Hematopoietic multipotent progenitor cell treated with erythropoietin and hydrocortisone succinate and interleukin-3 and kit ligand, for 8 days (in vitro differentiated cells): ENCODE measurements at places on chromosomes 1 and 21.
A peak's percentile ranks its signal among the peaks of the same experiment; 100 is the strongest.

GRCh38 chr1:221734187-221734586 is 7.7 kb downstream of the DUSP10 start:
- no peak for DNase-seq

GRCh38 chr1:40612345-40612831 is 53.1 kb downstream of the RIMS3 start:
- DNase-seq, result peak; percentile 84

GRCh38 chr1:15158506-15159165 is 5.1 kb downstream of the TMEM51 start:
- no peak for DNase-seq

DNA sequence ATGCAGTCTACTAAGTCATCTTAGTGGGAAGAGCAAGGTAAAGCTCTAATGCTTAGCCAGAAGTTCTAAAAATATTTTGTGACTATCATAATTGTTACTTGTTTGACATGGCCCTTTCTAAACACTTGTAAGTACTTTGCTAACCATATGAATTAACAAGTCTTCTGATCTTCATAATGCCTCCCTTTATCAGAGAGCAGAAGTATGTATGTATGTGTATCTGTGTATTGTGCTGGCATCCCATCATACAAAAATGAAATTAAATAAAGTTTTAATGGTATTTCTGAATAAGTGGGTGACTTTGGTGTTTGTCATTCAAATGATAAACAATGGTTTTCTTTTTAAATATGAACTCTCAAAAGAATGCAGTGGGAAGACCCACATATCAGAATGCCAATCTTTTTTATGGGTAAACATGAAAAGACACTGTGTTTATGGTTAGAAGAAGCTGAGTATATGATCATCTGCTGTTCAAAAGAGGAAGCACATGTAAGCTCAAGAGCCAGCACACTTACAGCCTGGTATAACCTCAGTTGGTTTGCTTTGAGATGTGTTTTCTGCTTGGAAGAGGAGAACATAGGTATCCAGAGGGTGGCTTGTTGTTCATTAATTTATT is 159.6 kb downstream of the CLEC20A start:
- DNase-seq, result no peak

GRCh38 chr1:181513786-181514297 is 30.5 kb downstream of the CACNA1E start:
- DNase-seq, result no peak

DNA sequence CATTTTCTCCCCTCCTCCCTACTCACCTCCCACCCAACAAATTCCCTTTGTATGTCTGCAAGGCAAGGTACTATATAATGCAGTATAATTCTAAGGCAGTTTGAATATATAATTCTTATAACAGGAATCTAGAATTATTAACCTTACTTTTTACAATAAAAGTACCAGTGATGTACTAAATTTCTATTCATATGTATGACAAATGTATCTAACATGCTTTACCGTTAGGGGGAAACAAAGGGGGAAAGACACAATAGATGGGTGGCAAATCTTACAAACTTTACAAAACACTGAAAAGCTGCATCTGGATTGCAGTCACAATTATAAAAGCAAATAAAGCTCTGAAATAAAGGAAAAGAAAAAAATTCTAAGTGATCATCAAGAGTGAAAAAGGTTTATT is 2.3 kb downstream of the PIK3R3 start:
- DNase-seq, result no peak

DNA sequence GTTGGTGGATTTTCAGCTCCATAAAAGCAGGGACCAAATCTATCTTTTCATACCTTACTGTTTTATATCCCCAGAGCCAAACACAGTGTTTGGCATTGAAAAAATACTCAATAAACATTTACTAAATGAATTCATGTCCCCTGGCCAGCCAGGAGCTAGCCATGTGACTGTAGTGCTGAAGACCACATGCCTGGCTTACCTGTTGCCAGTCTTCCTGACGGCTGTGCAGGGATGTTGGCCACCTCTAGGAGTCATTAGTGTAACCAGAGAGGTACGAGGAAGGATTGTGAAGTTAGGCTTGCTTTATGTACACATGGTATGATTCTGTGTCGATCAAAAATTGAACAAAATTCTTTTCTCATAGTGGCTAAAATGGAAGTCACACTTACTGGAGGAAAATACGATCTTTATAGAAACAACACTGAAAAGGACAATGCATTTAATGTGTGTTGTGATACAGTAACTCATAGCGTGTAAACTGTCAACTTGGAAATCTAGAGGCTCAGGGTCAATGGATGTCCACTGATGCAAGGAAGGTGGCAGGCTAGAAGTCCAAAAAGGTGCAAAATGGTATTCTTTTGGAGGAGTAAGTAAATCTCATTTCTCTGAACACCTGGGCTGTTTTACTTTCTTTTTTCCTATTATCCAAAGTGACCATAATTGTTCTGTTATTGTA is 60.9 kb downstream of the FGGY start:
- DNase-seq, result no peak

DNA sequence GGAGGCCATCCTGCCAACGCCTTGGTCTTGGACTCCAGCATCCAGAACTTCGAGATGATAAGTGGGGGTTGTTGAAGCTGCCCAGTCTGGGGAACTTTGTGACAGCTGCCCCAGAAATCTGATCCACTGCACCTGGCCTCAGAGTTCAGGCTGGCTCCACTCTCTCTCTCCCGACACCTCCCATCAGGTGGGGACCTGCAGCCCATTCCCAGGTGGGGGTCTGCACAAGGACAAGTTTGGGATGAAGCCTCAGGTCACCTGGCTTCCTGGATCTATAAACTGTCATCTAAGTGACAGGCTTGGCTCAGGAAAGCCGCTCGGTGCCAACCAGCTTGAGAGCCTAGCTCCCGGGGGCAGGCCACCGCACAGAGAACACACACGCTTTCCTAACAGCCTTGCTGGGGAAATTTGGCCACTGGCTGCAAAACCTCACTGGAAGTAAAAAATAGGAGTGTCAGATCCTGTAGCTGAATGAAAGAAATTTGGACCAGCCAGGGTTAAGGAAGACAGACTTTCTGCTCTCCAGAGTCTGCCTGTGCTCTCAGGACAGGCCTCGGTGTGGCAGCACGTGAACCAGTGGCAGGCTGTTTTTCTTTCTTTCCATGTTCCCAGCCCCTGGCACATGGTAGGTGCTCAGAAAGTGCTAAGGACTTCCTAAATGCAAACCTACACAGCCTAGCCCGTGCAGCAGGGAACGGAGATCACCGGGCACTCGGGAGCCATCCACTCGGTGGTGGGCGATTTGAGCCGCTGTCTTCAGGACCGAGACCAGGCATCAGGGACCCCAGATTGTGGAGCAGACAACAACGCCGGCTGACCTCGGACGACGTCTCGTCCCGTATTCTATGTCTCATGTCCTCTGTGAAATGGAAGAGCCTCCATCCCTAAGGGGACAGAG is 42.6 kb upstream of the LBR start:
- DNase-seq, result no peak

GRCh38 chr1:78722947-78723346 is 73.3 kb downstream of the IFI44 start:
- DNase-seq, result no peak

GRCh38 chr1:117678246-117678977 is 72.6 kb downstream of the TENT5C start:
- DNase-seq, result no peak

DNA sequence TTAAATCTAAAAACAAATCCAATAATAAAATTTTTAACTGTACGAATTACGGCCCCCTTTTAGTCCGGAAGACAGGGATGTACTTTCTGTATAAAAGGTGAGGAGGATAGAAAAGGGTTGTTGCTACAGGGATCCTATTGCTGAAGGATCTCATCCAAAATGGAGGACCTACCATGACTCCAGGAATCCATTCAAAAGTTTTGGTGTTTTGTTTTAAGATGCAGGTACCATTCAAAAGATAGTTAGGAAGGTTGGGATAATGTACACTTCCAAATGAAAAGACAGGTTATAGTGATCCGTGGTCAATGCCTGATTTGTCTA is 1.3 kb upstream of the ENAH start:
- DNase-seq, result no peak

DNA sequence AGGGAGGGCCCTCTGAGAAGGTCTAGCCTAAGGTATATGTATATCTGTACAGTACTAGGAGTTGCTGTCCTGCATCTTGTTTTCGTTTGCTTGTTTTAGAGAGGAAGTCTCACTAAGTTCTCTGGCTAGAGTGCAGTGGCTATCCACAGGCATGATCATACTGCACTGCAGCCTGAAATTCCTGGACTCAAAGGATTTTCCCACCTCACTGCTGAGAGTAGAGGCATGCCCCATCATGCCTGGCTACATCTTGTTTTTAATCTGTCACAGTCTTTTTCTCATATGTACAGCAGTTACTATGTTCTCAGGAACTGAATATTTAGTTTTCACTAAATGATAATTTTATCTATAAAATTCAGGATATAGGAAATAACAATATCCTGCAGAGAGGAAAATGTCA is 15.3 kb upstream of the PYHIN1 start:
- DNase-seq, result no peak

DNA sequence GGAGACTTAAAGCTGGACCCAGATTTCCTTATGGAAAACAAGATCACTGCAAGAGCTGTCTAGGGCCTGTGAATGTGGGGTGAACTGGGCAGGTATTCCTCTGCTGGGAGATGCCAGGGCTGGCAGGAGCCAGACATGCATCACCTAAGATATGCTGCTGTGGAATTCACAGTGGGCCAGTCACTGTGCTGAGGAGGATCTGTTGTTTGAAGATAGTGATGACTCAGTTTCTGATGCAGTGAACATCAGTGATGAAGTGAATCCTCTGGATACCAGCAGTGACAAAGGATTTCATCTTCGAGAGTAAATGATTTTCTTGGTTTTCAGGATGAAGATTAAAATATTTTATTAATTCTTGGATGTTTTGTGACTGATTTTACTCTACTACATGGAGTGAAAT is 29.9 kb upstream of the CAMSAP2 start:
- peak; percentile 25 for DNase-seq

GRCh38 chr1:54053745-54054437 is 483 bp downstream of the TCEANC2 start:
- DNase-seq, result peak; percentile 41

- DNase-seq, result no peak
Observed at GRCh38 chr21:43850728-43851295, 14.2 kb upstream of the AGPAT3 start.

- peak; percentile 70 for DNase-seq
Observed at GRCh38 chr1:87325982-87326738, 2.5 kb upstream of the LMO4 start.

DNA sequence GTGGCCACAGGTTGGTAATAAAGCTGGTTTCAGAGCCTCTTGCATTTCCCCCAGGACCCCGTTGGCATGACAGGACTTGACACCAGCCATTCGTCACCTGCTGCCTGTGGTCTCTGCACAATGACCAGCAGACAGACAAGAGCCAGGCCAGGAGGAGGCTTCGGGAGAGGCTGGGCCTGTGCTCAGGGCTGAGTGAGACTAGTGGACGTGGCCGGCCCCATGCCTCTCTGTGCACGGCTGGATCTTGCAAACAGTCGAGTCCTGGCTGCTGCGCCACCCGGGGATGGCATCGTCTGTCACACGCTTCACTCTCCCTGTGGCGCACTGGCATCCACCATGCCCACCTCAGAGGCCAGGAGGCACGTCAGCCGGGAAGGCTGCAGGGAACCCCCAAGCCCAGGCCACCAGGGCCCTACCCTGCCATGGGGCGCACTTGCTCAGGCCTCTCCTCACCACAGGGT is 177.4 kb upstream of the ARHGEF16 start:
- no peak for DNase-seq

GRCh38 chr1:50750021-50750619 is 209.9 kb downstream of the FAF1 start:
- peak; percentile 35 for DNase-seq

DNA sequence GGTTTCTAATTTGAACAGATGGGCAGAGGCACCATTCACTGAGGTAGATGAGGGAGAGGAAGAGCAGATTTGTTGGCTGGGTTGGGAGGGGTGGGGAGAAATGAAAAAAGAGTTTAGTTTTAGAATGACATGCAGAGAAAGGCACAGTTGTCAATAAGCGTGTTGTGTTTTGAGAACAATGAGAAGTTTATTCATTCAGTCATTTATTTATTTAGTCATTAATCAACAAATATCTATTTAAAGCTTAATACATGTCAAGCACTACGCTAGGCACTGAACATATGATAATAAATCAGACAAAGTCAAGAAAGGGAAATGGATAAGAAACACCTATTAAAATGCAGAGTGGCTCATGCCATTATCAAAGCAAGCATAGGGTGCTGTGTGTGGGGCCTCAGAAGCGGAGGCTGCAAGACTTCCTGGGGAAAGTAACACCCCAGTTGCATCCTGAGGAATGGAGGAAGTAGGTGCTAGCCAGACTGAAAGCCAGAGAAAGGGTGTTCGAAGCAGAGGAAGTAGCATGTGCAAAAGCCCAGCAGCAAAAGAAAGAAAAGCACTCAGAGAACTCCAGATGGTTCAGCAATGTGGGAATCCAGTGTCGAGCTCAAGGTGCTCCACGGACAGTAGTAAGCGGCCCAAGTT is 114.1 kb downstream of the RNF220 start:
- DNase-seq, result no peak

GRCh38 chr1:95085376-95085775 is 12.6 kb upstream of the ALG14 start:
- peak; percentile 96 for DNase-seq

DNA sequence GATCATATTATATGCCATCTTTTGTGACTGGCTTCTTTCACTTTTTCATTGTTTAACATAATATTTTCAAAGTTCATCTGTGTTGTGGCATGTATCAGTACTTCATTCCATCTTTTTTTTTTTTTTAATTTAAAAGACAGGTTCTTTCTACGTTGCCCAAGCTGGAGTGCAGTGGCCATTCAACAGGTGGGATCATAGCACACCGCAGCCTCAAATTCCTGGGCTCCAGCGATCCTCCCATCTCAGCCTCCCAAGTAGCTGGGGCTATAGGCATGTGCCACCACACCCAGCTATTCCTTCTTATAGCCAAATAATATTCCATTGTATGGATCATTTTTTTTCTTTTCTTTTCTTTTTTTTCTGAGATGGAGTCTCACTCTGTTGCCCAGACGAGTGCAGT is 34.6 kb upstream of the ZNF281 start:
- no peak for DNase-seq

- DNase-seq, result no peak
Observed at GRCh38 chr1:44401256-44402228, 3.5 kb upstream of the RNF220 start.

DNA sequence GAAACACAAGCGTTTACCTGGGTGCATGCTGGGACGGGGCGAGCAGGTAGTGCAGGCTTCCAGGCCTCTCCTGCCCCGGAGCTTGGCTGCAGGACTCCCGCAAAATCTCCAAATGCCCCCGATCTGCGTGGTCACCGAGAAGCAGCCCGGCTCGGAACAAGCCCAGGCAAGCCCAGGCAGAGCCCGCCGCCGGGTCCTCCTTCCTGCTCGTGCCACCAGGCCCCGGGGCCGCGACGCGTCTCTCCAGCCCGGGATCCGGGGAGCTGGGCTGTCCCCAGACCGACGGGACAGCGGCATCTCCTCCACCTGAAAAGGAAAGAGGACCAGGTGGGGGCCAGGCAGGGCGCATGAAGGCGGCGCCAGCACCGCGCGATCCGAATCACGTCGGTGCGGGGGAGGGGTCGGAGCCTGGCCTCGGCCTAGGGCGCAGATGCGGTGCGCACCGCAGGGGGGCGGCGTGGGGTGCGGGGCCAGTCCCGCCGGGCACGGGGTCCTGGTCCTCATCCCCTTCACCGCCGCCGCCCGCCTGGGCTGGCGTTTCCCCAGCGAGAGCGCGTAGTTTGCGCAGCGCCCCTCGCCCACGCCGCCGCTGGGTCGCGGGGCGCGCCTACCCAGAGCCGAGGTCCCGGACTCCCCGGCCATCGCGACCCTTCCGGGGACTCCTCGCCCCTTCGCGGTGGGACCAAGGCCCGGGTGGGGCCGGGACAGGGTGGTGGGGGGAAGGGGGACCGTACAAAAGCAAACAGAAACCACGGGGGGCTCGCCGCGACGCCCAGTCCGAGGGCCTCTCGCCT is 52.4 kb upstream of the H6PD start:
- peak; percentile 24 for DNase-seq
